ENCODE measurements at places on chromosomes 3 and 15.

GRCh38 chr15:38153781-38154180, 98.9 kb upstream of the SPRED1 start:
- no peak for DNase-seq

DNA sequence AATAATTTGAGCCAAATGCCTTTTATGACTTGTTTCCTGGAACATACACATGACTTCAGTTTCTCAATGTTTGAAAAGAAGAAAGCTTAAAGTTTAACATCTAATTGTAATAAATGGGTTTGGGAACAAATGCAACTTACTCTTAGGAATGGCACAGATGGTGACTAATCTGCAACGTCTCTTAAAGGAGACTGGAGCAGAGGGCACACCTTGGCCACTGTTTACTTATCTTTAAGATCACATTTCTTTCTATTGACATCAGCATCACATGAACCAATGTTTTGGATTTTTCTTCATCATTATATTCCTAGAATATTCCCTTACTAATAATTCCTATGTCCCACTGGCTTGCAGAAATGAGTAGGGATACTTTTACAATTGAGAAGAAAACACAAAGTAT, 229.5 kb downstream of the CHL1 start:
- no peak for DNase-seq

GRCh38 chr15:39471785-39472574, 108.9 kb upstream of the THBS1 start:
- no peak for DNase-seq

DNA sequence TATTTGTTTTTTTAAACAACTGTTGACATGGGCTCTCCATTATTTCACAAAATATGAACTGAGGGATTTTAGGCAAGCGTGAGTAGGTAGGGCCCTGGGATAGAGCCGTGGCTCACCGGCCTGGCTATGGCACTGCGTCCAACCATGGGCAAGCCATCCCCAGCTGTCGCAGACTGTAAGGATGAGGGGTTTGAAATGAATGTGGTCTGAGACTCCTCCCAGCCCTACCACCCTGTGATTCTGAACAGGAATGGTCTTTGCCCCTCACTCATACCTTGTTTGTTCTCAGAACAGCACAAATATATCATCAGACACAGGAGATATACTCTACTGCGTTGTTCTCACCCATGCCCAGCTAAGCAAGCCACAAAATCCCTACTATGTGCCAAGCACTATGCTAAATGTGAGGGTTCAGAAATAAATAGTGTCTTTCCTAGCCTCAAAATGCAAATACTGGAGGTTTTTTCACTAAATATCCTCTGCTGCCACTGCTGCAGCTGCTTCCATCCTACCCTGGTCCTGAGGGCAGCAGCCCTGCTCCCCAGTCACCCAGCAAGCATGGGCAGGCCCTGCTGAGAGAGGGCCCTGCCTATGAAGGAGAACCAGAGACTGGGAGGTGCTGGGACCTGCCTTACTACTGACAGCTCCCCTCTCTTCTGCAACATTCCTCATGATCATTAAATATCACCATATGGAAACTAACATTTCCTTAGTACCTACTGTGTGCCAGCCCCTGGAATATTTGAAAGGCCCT, 102.8 kb downstream of the XXYLT1 start:
- no peak for DNase-seq

DNA sequence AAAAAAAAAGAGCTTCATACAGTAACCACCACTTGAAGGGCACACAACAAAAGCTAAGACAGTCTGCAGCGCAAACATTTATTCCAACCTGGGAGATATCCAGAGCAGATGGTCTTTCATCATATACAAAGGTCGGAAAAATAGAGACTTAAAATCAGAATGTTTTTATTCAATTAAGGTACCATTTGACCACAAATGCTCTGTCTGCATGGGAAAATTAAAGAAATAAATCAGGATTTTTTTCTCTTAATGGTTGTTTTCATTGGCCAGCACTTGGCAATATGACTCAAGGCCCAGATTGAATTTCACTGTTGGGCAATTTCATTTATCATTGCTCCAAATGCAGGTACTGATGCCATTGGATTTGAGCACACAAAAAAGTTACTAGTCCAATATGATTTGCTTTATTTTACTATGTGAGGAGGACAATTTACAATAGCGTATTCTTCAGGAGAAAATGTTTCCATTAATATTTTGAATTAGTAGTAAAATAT, 145.9 kb upstream of the AGTR1 start:
- DNase-seq: no peak

DNA sequence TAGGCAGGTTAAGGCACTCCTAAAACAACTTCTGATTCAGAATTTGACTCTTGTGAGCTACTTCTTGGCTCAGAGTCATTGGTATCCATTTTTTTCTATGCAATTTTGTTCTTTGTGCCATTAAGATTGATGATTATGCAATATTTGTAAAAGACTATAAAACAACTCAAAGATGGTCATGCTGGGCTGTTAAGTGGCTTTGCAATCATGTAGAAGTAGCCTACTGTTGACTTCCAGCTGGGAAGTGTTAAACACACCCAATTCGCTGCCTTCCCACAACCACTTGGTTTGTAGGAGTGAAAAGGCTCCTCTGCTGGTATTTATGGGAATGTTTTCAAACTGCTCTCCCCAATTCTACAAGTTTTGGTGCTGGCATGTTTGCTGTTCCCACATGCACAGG, 74.7 kb upstream of the COL6A6 start:
- DNase-seq: no peak

- no peak for DNase-seq
These were observed 8.4 kb downstream of the VWA5B2 start for GRCh38 chr3:184237807-184238206.

DNA sequence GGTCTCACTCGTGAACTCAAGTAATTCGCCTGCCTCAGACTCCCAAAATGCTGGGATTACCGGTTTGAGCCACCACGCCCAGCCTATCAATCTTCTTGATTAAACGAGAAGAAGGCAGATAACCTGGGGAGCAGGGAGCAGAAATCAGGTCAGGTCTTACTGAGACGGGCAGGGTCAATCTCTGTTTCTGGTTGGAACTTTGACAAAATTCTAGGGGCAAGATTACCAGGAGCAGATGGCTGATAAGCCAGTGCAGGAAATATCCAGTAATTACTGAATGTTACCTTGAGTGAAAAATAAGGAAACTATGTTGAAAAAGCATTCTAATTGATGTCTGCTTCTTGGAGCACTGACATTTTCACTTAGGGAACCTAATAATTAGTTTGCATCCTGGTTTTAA, 24.4 kb upstream of the GOLM2 start:
- DNase-seq: no peak

Data from stimulated activated CD8-positive, alpha-beta memory T cell treated with anti-CD3 and anti-CD28 coated beads, Interleukin-7, amount 100 ng/mL, for 1 hour (primary cell).